T-cell (primary cell): ENCODE measurements at places on chromosomes 2 and 18. TPM values are rescaled to one million over a fixed set of nuclear protein-coding genes. Genes with fewer than 3 reads are reported as not detected.

The OSBPL1A gene
- 6.4 TPM for total RNA-seq

The MTX2 gene
- total RNA-seq: 6.6 TPM

The DYNAP gene
- not detected for total RNA-seq

The RGPD3 gene
- 0.16 TPM for total RNA-seq

The TTC31 gene
- total RNA-seq: 37.3 TPM

DNA sequence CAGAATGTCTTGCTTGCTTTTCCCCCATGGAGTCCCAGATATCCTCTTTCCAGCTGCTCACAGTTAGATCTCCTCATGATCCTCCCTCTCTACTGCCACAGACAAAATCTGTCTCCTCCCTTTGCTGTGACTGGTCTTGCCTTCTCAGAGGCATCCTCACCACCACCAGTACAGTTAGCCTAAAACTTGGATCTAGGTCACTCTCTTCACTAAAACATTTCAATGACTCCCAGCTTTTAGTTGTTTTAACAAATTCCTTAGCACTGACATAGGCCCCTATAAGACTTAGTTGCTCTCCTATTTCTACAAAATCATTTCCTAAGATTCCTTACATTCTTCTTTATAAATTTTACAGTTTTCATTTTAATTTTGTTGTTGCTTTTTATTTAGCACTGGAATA, 734.2 kb upstream of the CHAC2 start:
- no peak for DNase-seq

DNA sequence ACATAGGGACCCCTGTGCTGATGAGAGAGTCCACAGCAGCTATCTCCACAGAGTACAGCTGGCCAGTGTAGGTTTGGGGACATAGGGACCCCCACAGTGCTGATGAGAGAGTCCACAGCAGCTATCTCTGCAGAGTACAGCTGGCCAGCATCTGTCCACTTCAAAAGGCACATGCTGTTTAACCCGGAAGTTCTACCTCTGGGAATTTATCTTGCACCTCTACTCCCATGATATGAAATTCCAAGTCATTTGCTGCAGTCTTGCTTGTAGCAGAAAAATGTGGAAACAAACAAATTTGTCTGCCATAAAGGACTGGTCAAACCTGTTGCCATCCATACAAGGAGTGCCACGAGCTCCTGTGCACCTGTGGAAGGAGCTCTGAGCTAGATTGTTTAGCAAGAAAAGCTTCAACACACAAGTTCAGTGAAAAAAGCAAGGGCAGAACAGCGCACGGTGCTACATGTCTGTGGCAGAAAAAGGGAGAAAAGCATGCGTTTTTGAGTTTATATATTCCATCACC, 33.1 kb downstream of the LRRFIP1 start:
- no peak for DNase-seq

GRCh38 chr2:202039278-202040078, 5.8 kb downstream of the FZD7 start:
- DNase-seq: no peak

GRCh38 chr2:74080346-74080745, 67.4 kb downstream of the BOLA3 start:
- no peak for DNase-seq

- no peak for DNase-seq
These were observed 565.1 kb downstream of the ZEB2 start for GRCh38 chr2:143954844-143955243.

DNA sequence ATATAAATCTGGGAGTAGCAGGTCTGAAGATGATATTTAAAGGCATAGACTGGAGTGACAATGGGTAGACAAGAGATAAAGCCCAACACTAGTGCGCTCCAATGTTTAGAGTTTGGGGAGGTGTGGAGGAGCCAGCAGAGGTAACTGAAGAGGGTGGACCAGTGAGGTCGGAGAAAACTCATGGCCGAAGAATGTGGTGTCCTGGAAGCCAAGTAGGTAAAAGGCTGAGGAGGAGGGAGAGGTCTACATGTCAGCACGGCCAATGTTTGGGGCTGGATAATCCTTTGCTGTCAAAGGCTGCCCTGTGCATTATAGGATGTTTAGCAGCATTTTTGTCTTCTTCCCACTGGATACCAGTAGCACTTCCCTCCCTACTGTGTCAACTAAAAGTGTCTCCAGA, 78.8 kb upstream of the KCNE4 start:
- DNase-seq: no peak

- DNase-seq: no peak
These were observed 185.2 kb downstream of the ALPK2 start for GRCh38 chr18:58443671-58444070.

DNA sequence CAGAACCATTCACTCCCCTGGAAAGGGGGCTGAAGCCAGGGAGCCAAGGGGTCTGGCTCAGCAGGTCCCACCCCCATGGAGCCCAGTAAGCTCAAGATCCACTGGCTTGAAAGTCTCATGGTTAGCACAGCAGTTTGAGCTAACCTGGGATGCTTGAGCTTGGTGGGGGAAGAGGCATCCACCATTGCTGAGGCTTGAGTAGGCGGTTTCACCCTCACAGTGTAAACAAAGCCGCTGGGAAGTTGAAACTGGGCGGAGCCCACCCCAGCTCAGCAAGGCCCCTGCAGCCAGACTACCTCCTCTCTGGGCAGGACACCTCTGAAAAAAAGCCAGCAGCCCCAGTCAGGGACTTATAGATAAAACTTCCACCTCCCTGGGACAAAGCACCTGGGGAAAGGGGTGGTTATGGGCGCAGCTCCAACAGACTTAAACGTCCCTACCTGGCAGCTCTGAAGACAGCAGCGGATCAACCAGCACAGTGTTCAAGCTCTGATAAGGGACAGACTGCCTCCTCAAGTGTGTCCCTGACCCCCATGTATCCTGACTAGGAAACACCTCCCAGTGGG, 14.7 kb upstream of the TTC32 start:
- DNase-seq: no peak

- no peak for DNase-seq
These were observed 51.6 kb downstream of the SLC66A2 start for GRCh38 chr18:79899609-79900445.

- DNase-seq: no peak
These were observed 157.9 kb upstream of the APCDD1 start for GRCh38 chr18:10296491-10296890.

DNA sequence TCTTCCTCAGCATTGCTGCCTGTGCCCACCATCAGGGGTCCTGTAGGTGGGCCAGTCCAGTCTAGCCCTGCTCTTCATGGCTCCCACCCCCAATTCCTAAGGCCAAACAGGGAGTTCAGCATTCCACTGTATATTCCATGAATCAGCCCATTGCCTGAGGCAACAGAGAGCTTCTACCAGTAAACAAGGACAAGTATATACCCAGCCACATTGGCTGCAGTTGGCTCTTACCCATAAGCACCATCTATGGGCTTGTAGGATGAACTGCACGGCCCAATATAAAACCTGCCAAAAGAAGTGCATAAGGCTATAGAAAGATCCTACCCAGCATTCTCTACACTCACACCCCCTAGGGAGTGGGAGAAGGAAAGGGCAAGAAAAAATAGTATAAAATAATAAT, 95.1 kb upstream of the SALL3 start:
- DNase-seq: no peak

DNA sequence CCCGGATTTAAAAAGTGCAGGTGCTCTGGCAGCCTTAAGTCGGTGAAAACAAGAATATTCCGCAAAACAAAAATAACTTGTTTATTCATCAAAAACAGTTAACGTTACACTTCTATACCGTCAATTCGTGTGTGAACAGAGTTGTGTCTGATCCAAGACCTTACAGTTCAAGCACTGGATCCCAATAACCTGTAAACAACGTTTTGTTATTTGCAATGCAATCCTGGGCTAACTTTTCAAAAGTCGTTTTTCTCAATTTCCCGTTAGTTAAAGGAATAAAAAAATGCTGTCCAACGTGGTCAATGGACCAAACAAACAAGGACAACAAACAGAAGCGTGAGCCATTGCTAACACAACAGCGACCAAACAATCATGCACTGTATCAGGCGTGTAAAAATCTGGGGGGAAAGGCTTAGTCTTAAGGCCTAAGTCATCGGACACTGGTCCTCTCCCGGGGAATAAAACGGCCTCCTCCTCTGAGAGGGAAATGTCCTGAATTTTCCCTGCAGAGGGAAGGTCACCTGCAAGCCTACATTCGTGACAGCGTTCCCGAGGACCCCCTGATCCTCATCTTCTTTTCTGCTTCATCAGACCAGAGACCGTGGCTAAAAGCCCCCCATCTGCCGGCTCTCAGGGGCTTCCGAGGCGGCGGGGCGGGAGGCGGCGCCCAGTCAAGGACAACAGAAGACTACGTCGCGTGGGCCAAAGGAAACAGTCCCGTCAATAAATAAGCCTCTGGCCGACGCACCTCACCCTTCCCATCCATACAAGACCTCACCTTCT, 490 bp downstream of the NDUFS1 start:
- no peak for DNase-seq

DNA sequence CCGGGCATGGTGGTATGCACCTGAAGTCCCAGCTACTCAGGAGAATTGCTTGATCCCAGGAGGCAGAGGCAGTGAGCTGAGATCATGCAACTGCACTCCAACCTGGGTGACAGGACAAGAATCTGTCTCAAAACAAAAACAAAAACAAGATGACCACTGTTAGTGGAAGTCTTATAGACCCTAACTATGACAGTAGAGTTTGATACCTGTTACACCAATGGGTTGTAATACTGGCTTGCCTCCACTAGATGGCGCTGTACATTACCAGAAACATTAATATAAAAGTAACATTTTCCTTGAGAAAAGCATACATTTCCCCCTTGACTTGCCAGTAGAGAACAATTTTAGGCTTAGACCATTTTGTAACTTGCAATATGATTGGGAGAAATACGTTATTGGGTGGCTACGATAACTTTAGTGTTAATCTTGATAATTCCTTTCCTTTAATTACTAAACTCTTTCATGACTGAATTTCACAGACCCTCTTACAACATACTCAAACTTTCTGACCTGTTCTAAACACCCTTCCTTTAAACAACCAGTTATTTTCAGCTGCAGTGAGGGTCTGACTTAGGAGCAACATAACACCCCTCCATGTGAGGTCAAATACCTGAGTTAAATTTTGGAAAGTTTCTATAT, 19.5 kb downstream of the SLC25A52 start:
- peak; percentile 24 for DNase-seq

DNA sequence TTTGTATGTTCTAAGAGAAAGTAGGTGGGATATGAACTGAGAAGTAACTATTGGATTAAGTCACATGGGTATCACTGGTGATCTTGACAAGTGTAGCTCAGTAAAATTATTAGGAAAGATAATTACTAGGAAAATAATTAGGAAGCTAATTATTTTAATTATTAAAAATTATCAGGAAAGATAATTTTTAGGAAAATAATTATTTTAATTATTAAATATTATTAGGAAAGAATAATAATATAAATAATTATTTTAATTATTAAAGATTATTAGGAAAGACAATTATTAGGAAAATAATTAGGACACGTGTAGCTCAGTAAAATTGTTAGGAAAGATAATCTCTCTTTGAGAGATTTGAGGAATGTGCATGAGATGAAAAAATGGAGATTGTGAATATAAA, 623.4 kb upstream of the PIK3C3 start:
- no peak for DNase-seq

DNA sequence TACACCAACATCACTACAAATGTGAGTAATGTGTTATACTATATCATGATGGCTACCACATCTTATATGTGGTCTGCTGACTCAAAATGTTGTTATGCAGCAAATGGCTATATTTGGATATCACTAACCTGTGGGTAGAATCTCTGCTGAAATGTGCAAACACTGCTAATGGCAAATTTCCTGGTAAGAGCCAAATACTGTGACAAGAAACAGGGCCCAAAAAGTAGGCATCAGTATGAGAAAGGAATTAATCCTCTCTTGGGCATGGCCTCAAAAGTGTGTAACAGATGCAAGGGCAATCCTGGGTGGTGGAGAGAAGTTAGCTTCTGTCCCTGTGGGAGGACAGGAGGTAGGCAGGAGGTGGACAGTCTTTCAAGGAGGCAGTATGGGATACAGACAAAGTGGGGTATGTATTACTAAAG, 13.3 kb downstream of the ATF2 start:
- no peak for DNase-seq

DNA sequence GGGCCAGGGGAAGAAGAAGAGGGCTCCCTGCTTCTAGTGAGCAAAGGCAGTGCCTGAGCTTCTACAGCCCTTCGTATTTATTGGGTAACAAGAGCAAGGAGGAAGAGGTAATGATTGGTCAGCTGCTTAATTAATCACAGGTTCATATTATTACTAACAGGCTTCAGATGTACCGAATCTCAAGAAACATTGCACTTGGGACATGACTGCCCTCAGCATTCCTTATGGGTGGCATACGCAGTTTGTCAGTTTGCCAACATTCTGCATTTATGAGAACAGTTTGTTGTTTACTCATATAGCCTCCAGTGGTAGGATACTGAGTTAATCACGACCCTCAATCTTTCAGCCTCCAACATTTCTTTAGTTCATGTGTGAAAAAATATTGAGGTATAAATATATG, 84.5 kb downstream of the HIBCH start:
- DNase-seq: no peak

- DNase-seq: no peak
These were observed 37.2 kb downstream of the ODC1 start for GRCh38 chr2:10410823-10411437.

DNA sequence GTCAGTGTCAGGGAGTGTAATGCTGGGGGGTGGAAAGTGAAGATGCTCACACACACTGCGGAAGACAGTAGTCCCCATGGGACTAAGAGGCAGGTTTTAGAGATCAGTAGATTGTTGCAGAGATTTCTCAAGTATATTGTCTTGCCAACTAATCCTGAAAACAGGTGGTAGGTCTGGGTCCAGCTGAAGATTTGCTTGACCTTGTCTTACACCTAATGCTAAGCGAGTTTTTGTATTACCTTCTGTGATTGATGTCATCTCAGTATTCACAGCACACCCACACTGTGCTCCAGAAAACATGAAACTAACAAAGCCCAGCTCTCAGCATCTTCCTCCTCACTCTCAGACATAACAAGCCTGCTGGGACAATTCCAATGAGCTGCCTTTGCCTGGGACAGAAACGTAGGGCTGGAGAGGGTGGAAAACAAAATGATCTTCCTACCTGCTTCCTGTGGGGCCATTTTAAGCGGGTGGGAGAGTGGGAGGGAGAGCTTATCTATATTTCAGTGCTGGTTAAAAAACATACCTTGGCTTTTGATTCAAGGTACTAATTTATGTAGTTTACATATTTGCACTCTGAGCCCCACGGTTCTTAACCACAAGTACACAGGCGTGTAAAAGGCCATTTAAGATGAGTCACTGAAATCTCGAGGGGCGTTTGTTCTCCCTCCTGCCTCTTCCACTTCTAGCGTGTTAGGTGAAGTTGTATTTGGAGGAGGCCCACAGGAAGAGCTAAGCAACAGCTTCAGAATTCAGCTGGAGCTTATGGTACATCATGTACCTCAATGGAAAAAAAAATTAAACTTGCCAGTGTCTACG, 23.1 kb upstream of the RBMS1 start:
- DNase-seq: no peak

DNA sequence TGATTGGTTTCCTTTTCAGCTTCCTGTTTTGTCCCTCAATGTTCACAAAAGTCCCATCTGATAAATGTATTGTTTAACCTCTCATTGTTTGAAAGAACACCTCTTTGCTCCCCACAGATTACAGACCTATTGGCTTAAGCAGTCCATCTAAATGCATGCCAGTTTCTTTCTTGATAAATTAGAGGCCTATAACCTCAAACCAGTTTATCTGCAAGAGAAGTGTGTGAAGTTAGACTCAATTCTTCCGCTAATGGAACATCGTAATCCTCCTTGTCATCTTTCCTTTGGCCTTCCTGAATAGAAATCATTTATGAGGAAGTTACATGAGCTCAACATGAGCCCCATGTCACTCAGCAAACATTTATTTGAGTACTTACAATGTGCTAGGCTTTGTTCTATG, 74.0 kb downstream of the FRZB start:
- no peak for DNase-seq
